Fibroblast of the conjunctiva (primary cell): ENCODE measurements at places on chromosomes 2 and 18.

DNA sequence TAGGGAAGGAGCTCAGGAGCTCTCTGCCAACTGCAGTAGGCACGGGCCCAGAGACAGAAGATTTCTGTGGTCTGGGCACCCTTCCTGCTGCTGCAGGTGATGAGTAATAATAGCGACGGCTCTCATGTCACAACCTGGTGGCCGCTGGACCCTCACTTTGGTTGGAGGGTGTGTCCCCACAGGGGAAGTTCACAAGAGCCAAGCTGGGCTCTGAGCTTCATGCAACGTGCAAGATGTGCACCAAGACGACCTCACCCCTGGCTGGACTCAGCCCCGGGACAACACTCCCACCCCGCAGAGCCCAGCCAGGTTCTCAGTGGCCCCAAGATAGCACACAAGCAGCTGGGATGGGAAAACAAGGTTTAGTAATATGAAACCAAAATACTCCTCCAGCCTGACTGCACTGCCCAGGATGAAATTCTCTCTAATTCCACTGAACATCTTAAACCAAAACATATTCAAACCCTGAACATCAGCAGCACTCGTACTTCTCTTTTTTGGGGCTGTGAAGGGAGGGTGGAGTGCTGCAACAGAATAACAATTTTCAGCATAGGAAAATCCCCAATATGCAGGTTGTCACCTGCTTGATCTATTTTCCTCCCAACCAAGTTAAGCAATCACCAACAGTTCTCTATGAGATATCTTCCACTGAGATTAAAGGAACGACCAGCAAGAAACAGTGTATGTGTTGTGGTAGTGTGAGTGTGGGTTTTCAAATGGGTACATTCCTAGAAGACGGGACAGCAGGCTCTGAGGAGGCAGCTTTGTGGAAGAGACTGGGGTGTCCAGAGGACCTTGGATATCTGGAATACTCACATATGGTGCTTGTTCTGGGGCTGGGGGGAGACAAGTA is 26.5 kb downstream of the BCL2 start:
- no peak for DNase-seq

DNA sequence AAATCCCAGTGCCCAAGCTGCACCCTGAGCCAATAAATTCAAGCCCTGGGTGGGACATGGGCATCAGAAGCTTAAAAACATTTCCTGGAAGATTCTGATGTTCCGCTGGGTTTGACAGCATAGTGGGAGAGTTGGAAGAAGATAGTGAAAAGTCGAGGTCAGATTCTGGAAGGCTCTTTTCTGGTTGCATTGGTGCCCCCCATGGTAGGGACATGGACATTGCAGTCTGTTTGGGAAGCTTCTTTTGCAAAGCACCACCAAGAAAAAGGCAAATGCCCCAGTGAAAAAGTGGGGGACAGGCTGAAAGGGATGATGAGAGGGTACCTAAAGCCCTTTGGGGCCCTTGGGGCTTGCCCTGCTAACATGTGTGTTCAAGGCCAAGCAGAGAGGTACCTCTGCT is 21.0 kb downstream of the MERTK start:
- no peak for DNase-seq

DNA sequence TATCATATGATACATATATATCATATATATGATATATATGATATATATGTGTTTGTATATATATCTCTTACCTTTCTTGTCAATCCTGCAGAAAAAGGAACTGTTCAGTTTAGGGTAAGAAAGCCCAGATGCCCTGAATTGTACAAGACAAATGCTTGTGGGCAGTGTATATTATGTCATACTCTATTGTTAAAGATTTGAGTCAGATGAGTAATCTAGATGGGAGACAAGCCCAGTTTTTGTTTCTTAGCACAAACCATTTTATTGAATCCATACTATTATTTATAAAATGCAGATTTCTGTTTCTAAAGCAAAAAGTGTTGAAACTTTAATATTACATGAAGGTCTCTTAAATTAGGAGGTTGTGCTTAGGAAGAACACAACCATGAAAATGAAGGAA is 90.6 kb downstream of the VRK2 start:
- peak; percentile 36 for DNase-seq

GRCh38 chr18:51610481-51610880 is 413.0 kb upstream of the MEX3C start:
- no peak for DNase-seq
